Stimulated activated CD4-positive, alpha-beta T cell treated with anti-CD3 and anti-CD28 coated beads, Interleukin-1b, Interleukin-23, amount 100 ng/mL, for 24 hours (primary cell): ENCODE measurements at places on chromosomes 5 and 9.

DNA sequence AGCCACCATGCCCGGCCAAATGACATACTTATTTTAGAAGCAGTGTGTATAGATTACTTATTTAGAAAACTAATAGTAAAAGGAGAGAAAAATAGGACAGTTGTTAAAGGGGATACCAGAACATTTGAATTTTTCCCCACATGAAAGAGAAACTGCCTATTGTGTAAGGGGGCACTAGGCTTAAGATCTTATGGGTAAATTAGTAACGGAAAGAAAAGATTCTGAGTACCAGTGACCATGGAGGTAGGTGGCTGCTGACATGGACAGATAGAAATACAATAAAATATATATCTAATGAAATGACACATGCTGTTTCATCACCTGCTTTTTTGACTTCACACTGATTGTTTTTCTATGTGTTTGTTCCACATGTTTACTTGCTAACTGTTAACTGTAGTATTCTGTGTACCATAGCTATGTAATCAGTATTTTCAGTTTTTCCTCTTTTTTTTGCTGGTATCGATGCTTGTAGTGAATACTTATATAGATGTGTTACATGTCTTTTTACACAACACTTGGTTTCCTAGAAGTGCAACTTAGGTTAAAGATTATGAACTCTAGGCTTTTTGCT lies 3.0 kb upstream of the DNAJC21 start:
- no peak for DNase-seq

DNA sequence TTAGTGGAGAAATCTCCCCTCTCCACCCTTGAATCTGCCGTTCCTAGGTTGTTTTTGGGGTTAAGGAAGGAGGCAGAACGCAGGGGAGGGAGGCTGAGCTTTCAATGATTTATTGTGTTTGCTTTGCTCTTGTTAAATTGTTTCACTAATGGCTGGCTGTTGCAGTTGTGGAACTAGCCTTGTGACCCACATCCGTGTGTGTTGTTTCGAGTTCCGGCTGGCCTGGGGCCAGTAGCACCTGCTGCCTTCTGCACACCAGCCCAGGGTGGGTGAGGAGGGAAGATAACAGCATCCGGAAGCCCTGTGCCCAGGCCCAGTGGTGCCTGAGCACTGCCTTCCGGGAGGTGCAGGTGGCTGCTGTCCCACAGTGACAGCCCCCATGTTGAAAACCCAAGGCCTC lies 3.6 kb downstream of the ERGIC1 start:
- DNase-seq, result no peak

DNA sequence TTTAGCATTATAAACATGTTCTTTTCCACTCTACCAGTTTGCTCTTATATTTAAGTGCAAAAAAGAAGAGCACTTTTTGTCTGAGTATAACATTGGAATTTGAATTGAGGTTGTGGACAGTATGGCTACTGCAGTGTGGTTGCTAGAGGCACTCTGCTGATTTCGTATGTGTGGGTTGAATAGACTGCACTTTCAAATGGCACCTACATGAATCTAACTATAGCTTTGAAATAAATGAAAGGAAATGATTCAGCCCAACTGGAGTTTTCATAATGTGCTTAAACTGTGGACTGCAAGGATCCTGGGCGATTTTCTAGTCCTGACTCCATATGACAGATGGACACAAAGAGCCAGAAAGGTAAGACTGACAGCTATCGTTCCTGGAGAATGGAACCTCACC lies 657.6 kb upstream of the RIOK2 start:
- no peak for DNase-seq

DNA sequence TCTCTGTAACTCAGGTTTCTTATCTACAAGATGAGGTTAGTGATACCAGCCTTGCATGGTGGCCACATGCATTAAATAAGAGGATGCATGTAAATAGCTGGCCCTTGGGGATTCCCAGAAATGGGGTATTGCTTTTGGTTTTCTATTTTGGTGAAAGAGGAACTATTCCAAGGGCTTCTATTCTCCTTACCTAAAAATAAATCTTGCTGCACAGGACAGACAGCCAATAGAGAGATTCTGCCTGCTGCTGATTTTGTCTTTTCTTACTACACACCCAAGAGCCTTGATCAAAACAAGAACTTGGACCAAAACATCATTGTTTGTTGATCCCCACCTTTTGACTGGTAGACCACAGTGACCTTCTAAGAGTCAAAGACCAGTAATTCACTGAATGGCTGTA lies 161.8 kb downstream of the PJA2 start:
- no peak for DNase-seq

DNA sequence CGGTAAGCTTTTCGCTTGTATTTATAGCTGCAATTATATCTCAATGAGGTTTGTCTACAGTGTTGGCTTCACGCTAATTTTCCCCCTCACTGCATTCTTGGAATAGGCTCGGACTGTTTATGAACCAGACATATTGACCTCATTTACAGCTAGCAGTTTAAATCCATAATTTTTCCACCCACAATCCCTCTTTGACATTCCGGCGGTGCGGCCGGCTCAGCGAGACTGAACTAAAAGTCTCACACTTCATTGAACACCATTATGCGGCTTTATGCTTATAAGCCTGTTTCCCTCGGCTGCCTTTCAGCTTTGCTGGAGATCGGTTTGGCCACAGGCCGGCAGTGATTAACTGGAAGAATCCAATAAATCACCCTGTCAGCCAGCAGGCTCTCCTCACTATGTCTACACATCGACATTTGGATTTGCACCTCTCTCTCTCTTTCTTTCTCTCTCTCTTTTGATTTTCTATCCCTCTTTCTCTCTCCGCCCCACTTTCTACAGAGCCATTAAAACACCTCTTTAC lies 315.0 kb upstream of the TLE4 start:
- DNase-seq, result no peak

DNA sequence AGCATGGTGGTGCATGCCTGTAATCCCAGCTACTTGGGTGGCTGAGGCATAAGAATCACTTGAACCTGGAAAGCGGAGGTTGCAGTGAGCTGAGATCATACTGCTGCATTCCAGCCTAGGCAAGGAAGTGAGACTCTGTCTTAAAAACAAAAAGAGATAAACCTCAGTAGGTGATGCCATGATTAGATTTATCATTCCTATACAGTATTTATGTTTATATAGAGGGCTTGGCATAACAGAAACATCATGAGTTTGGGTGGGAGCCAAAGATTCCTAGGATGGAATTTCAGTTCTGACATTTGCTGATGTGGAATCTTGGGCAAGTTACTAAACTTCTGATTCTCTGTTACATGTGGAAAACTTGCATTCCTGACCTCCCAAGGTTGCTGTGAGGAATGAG lies 22.3 kb downstream of the RFK start:
- DNase-seq, result no peak

DNA sequence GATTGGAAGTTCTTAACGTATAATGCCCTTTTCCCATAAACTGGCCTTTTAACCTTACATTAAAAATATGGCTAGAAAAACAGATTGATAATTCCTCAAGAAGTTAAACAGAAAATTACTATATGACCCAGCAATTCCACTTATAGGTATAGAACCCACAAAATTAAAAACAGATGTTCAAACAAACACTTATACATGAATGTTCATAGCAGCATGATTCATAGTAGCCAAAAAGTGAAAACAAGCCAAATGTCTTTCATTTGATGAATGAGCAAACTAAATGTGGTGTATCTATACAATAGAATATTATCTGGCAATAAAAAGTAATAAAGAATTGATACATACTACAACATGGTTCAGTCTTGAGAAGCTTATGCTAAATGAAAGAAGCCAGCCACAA lies 35.5 kb downstream of the POU5F2 start:
- no peak for DNase-seq

- DNase-seq, result no peak
Measured at GRCh38 chr5:106331415-106331814, 1339.3 kb downstream of the EFNA5 start.

DNA sequence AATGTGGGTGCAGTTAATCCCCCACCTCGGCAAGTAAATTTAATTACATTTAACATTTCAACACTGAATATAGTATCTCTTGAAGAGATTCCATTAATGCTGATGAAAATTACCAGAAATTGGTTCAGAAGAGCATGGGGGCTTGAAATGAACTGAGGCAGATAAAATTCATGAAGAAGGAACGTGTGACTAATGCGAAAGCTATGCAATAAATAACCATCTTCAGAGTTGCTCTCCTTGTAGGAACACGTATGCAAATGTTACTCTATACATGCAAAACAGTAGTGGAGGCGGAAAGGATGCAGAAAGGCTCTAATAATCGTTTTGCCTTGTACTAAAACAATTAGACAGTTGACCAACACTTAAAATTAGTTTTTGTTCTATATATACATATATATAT lies 320.2 kb downstream of the CTNND2 start:
- DNase-seq, result no peak

DNA sequence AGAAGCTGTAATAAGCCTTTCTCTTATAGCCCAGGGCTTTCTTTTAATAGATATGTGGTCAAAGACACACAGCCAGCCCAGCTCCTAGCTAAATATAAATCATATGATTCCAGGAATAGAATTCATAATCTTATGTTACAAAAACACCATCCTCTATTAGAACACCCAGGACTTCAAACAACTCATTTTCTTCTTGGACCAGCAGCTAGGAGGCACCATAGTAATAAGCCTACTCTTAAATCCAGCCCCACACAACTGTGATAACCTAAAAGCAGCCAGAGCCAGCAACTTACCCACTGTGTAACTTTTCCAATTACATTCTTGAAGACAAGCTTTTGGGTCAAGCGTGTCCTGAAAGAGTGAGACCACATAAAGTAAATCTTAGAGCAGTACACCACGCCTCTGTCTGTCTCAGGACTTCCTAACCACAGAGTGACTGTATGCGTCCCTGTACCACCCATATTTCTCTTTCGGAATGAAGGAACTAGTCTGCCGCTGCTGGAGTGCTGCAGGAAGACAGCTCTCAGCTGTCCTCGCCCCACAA lies 223.8 kb downstream of the TLE1 start:
- DNase-seq, result no peak

GRCh38 chr5:13501176-13501575 lies 443.3 kb downstream of the DNAH5 start:
- DNase-seq, result no peak
